GM23338 (cell line): ENCODE measurements at places on chromosomes 16 and 17.
A peak's percentile ranks its signal among the peaks of the same experiment; 100 is the strongest.

- DNase-seq: no peak
Measured at GRCh38 chr16:51919736-51920135, 627.2 kb downstream of the TOX3 start.

DNA sequence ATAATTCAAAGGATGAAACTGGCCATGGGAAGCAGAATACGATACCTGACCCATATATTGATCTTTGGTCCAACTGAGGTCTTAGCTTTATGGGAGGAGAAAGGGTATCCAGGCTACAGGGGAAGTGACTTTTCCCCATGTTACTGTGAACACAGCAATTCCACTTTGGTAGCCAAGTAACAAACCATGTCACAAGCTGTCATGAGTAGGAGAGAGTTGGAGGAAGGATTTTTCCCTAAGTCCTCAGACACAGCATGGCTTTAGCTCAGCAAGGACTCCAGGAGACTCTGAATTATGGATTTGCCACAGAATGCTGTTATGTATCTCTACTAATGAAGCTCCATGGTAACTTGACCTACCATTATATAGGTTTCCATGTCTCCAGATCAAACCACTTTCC lies 56.5 kb upstream of the GNAO1 start:
- DNase-seq: no peak

- peak; percentile 29 for DNase-seq
Measured at GRCh38 chr16:86074651-86075487, 175.9 kb downstream of the IRF8 start.

- DNase-seq: peak; percentile 87
Measured at GRCh38 chr16:397736-398332, 835 bp downstream of the NME4 start.

- no peak for DNase-seq
Measured at GRCh38 chr17:14792746-14793145, 472.4 kb downstream of the PMP22 start.
